Mesothelial cell of epicardium (in vitro differentiated cells): ENCODE measurements at places on chromosomes 6 and 20. TPM values are rescaled to one million over a fixed set of nuclear protein-coding genes. Genes with fewer than 3 reads are reported as not detected.

The TGM3 gene
- 0.11 to 0.24 TPM (median 0.13 TPM) in 3 replicates for total RNA-seq

The TTLL9 gene
- 0.52 to 0.86 TPM (median 0.67 TPM) in 3 replicates for total RNA-seq

The SCGN gene
- total RNA-seq, result not detected in 3 replicates

GRCh38 chr6:2173203-2173961 lies 72.0 kb downstream of the GMDS start:
- DNase-seq, result no peak

DNA sequence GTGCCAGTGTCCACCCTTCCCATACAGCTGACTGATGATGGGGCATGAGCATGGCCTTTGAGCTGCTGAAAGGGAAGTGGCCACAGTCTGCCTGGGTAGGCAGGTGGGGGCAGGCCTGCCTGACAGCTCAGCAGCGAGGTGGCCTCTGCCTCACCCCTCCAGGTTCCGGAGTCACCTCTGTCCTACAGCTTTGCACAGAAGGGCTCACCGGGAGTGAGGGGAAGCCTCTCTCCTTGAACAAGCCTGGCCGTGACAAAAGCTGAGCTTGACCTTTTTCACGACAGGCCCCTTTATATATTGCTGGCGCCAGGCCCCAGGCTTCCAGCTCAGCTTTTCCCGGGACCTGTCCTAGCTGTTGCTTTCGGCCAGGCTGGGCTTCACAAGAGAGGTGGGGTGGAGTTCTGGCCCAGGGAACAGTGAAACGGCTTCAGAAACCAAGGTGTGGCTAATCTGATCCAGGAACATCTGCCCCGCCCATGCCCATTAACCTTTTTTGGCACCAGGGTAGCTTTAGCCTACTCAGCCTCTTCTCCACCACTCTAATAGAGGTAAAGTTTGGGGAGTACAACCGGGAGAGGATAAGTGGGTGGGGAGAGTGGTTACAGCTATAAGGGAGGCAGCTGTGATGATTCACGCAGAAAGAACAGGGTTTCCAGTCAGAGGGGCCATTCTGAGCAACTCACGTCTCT lies 42.9 kb downstream of the C6orf132 start:
- no peak for DNase-seq

- no peak for DNase-seq
These were observed 111.2 kb downstream of the SCML4 start for GRCh38 chr6:107712665-107713551.
